ENCODE measurements at places on chromosomes 4 and X.

DNA sequence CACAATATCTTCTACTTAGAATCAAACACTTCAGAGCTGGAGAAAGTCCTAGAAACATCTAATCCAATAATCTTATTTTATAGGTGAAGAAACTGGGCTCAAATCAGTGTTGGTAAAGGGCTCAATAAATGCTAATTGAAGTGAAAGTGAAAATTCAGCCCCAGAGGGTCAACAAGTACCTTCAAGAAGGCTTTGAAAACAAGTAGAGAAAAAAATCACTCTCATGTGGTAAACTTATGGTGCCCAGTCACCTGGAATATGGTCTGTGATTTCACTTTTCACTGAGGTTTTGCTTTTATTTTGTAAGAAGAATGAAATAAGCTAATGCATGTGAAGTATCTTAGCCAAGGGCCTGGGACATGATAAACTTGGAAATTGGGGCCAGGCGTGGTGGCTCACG lies 29.1 kb upstream of the EIF4E start:
- no peak for DNase-seq

DNA sequence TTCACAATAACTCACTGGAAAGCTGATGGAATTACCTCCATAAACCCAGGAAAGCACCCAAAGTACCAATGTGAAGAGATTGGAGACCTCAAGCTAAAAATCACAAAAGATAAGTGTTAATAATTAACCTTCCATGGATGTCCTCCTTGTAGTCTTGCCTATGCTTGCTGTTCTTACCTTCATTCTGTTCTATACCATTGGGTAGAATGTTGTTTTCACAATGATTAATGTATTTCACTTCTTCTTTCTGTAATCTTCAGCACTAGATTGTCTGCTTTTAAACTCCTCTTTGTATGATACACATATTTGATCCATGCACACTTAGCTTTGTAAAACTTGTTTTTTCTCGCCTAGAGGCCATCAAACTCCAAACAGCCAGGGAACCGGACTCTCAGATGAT lies 570.3 kb downstream of the RAPGEF2 start:
- no peak for DNase-seq

DNA sequence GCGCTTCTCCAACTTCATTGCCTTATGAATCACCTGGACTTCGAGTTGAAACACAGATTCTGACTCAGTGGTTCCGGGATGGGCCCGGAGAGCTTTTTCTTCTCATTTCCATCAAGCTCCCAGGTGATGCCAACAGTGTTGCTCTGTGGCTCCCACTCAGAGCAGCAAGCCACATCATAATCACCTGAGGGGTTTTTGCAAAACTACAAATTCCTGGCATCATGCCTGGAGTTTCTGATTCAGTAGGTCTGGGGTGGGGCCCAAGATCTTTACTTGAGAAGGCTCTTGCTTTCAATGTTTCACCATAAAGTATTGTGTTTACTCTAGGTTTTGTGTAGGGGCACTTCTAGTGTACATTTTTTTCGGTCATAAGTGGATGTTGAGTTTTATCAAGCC lies 7.0 kb downstream of the MTM1 start:
- DNase-seq = no peak

- DNase-seq = no peak
Observed at GRCh38 chr4:73080789-73081188, 11.3 kb upstream of the COX18 start.

DNA sequence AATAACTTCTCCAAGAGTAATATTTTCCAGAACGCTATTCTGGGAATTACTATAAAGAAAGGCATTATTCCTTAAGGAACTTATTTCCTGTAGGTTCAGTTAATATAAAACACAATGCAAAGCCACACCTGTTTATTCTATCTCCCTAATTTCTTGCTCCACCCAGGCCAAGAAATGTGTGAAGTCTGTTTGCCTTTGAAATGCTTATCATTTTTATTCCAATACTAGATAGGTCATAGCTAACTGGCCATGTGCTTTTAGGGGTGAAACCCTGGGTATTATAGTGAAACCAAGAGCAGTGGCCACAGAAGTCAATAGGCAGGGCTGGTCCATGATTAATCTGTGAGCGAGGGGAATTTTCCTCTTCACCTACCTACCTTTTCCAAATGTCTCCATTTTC lies 14.8 kb downstream of the CXCL3 start:
- DNase-seq = no peak

- no peak for DNase-seq
Observed at GRCh38 chr4:52780206-52780605, 29.0 kb upstream of the ERVMER34-1 start.

DNA sequence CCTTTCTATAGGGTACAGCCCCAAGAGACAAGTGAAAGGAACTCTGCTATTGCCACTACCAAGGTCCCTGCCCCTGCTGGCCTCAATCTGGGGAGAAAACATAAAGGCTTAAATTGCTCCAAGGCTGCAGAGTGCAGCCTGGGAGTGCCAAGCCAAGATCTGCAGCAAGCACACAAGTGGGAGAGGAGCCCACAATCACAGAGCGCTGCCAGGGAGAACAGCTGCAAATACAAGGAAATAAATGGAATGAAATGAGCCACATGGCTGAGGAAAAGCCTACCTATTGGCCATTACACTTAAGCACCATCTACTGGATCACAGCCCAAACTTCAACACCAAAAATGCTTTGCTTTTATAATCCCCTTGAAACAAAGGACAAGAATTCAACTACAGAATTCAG lies 582.4 kb downstream of the FAM133A start:
- DNase-seq = no peak

DNA sequence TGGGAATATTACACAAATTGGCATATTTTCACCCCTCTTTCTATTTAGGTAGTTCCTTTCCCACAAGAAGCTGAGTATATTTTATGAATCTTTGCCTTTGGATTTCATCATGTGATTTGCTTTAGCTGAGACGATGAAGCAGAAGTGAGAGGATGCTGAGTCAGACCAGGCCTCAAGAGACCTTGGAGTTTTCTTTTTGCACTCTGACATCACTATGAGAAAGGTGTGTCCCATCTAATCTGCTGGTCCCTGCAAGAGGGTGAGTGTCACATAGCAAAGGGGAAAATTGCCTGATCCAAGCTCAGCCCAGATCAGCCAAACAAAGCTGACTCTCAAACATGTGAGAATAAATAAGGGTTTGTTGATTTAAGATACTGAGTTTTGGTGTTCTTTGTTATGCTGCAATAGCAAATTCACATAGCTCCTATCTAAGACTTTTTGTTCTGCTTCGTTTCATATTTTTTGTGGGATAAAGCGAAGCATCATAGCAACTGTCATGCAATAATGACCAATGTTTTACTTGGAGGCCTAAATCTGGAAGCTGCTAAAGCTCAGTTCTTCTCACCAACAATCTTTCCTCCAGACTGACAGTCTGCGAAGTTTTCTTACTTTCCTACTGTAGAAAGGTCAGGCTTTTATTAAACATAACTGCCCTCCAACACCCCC lies 176.9 kb downstream of the PDHA2 start:
- no peak for DNase-seq

DNA sequence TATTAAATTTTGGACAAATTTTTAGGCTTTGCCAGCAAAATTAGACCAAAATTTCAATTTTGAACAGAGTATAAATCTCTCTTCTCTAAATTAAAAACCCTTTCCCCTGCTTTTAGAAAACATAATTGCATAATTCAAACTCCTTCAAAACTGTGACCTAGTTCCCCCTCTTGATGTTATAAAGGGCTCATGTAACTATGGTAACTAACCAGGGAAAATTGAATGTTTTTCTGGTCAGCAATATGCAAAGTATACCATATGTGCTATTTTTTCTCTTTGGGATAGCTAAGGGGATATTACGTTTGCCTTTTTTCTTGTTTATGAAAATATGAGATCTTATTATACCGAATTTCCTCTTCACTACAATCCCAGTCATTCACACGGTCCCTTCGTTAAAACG lies 5.1 kb upstream of the ING2 start:
- no peak for DNase-seq

Measured in Kasumi-1 (cell line).